Fibroblast of skin of back (primary cell): ENCODE measurements at places on chromosomes 6 and 20.
A peak's percentile ranks its signal among the peaks of the same experiment; 100 is the strongest.

- DNase-seq: peak; percentile 88
Observed at GRCh38 chr20:32325706-32326503, 32.2 kb upstream of the ASXL1 start.

GRCh38 chr6:164528539-164528938 is 780.9 kb downstream of the C6orf118 start:
- no peak for DNase-seq

DNA sequence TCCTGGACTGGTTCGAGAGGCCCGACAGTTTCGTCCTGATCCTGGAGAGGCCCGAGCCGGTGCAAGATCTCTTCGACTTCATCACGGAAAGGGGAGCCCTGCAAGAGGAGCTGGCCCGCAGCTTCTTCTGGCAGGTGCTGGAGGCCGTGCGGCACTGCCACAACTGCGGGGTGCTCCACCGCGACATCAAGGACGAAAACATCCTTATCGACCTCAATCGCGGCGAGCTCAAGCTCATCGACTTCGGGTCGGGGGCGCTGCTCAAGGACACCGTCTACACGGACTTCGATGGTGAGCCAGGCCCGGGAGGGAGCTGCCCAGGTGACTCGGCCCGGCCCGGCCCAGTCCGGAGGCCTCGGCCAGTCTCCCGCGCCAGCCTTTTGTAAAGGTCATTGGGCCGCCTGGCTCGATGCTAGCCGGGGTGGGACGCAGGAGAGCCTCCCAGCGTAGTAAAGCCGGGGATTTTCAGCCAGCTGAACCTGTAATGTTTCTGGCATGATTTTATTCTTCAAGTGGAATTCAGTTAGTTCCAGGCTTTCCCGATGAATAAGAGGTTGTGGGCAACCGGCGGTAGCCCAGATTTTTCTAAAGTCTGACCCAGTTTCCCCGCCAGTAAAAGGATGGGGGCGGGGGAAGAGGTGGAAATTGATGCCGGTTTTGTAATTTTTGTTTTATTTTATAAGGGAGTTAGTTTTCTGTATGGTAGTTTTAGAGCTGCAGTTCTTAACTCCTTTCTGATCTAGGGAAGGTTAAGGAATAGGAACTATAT is 1.4 kb downstream of the PIM1 start:
- DNase-seq: peak; percentile 41

- peak; percentile 37 for DNase-seq
Observed at GRCh38 chr20:58596750-58597248, 54.3 kb upstream of the STX16 start.

DNA sequence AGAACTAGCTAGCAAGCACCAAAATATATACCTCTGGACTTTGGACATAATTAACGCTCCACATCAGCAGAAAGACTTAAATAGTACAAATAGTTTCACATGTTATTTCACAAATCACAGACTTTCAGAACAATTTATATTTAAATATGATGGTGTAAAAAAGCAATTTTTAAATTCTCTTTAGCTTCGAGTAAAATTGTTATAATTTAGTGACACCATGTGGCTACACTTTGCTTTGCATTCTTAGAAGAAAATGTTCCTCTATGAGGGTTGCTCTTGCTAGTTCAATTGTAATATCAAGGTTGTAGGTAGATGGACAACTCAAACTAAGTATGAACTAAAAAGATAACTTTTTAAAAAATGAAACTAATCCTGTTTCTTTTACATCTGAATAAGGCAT is 69.0 kb downstream of the BTBD9 start:
- DNase-seq: peak; percentile 23

- DNase-seq: no peak
Observed at GRCh38 chr6:89073014-89073620, 7.4 kb upstream of the PNRC1 start.

DNA sequence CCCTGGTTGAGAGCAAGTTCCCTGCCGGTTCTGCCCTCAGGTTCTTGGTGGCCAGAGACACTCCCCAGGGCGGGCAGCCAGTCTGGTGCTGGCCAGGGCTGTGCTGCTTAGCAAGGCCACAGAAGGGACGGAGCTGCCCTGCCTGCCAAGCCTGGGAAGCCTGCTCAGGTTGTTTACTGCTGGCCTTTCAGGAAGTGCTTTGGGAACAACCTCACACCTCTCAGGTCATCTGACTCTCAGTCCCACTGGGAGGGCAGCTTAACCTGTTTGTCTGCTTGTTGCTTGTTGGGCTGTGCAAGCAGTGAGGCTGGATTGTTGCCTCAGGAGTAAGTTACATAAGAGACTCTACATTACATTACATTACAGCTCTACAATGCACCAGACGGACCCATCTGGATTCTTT is 75.8 kb upstream of the AFDN start:
- no peak for DNase-seq
